Stimulated activated effector memory CD8-positive, alpha-beta T cell treated with anti-CD3 and anti-CD28 coated beads, Interleukin-12 subunit alpha, Interleukin-12 subunit beta, amount 100 ng/mL, for 72 hours (primary cell): ENCODE measurements at places on chromosomes 12 and 14.

DNA sequence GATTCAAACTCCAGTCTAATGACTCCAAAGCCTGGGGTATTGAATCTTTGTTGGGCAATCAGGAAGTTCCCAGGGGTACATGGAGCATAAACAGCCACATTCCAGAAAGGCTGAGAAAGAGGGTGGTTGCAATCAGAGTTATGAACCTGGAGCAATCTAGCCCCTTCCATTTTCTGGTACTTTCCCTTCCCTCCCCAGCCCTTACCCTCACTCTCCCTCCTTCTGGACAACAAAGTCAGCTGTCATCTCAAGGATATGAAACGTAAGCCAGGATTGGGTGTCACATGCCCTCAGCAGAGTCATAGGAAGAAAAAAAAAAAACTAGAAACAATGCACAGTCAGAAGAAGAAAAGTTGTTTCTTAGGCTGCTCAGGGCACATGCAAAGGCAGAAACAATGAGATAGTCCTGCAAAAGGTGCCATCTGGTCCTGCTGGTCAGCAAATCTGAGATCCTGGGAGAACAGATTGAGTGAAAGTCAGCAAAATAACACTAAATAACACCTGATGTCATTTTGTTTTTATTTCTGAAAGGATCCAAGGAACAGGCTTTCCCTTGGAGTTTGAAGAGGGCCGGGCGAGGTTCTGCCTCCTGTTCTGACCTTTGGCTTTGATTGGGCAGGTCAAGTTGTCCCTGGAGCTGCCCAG lies 27.1 kb downstream of the TMEM229B start:
- DNase-seq, result no peak

DNA sequence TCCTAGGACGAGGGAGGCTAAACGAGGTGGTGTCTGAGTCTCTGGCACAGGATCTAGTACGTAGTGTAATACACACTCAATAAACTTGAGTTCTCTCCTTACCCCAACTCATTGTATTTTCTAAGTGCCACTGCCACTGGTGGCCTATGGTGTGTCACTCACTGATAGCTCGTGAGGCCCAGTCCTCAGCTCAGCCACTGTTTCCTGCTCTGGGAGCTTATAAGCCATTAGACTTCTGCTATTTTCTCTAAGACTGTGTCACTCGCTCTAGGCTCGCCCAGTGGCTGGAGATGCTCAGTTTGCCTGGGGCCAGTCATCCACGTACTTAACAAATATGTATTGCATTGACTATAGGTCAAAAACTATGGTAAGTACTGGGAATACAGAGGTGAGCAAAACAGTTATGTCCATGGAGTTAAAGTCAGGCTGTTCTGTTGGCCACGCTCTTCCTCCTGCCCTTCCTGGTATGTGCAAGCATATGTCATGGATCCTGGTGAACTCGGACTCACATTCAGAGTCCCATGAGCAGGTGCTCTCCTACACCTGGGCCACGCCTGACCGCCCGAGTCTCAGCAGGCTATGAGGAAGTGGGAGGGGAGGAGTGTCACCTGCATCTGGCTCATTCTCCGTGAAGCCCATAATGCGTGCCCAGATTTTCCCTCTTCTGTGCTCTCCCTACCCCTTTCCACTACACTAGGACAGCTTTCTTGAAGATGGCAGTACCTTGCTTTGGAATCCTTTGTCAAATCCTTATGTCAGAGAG lies 41.6 kb downstream of the DEGS2 start:
- no peak for DNase-seq

DNA sequence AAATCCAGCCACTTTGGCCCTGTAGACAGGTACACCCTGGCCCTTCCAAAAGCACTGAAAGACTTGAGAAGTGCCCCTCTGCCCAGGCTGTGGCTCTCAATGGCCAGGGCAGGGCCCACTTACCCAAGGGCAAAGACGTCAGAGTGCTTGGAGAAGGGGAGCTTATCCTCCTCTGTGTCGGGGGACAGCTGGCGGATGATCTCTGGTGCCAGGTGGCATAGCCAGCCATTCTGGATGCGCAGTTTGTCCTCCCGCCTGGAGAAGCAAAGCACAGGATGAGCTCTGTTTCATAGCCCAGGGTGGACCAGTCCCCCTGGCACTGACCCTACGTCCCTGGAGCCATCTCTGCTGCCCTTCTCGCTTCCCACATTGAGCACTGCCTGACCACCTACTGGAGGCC lies 114.9 kb upstream of the NOS1 start:
- DNase-seq, result no peak

GRCh38 chr14:88299865-88300530 lies 23.1 kb downstream of the KCNK10 start:
- no peak for DNase-seq

GRCh38 chr12:17206553-17206952 lies 600.6 kb upstream of the LMO3 start:
- no peak for DNase-seq
